ENCODE measurements at places on chromosomes 5 and 9.

GRCh38 chr5:122907276-122907675 is 61.9 kb downstream of the SNX24 start:
- DNase-seq: no peak

- DNase-seq: no peak
Observed at GRCh38 chr5:110177729-110178128, 488.0 kb downstream of the MAN2A1 start.

GRCh38 chr9:77926371-77926878 is 105.2 kb downstream of the GNAQ start:
- no peak for DNase-seq

DNA sequence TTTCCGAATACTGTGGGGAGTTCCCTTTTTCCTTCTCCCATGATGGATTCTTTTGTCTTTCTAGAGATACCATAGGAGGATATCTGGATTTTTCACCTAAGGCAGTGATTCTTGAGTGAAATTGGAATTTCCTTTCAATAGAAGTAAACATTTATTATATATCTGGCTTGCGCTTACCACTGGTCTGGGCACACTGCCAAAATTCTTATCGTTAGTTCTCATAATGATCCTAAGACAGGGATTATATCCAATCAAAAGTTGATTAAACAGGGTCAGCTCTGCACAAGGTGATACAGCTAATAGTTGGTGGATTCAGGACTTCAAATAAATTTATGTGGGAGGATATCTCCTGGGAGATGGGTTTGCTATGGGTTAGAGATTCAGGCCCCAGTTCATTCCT is 9.6 kb downstream of the TLE4 start:
- no peak for DNase-seq

GRCh38 chr5:34832568-34832967 is 6.4 kb upstream of the TTC23L start:
- no peak for DNase-seq

- DNase-seq: no peak
Observed at GRCh38 chr5:83179966-83180365, 102.6 kb downstream of the XRCC4 start.

- no peak for DNase-seq
Observed at GRCh38 chr9:129995409-129996160, 47.4 kb downstream of the FNBP1 start.

- no peak for DNase-seq
Observed at GRCh38 chr9:93958819-93959682, 3.9 kb upstream of the BARX1 start.

GRCh38 chr5:157115012-157115411 is 6.2 kb upstream of the HAVCR2 start:
- DNase-seq: no peak

GRCh38 chr9:95584176-95584575 is 67.4 kb upstream of the PTCH1 start:
- DNase-seq: no peak

DNA sequence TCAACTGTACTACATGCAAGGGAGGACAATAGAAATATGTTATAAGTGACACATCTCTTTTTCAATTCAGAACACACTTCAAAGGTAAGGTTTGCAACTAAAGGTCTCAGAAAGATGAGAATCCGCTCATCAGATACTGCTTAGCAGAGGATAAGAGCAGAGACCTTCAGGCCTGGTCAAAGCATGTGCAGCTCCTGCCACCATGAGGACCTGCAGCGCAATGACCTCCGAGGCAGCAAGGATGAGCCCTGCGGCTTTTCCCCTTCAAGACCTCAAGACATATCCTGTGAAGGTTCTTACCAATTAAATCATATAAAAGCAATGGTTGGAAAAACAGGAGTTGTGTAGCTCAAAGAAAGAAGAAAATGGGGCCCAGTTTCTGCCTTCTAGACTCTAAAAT is 135.8 kb downstream of the TRIM36 start:
- no peak for DNase-seq

DNA sequence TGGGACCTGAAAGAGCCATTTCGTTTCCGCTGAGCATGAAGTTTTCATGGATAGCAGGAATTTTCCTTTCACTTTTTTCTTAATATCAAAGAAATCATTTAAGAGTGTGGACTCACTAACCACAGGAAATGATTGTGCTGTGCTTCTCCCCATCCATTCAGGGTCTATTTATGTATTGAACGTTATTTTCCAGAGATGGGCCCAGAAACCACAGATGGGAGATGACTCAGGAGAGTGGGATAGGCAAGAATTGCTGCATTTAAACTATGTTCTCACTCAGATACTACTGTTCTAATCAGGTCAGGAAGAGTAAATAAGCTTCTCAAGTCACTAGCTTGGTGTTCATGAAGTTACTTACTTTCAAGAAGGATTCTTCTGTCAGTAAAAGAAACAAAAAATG is 763.8 kb downstream of the DTWD2 start:
- DNase-seq: no peak

- DNase-seq: no peak
Observed at GRCh38 chr9:8115570-8115969, 316.0 kb upstream of the DMAC1 start.

- DNase-seq: no peak
Observed at GRCh38 chr9:97487861-97488260, 13.6 kb upstream of the TMOD1 start.

DNA sequence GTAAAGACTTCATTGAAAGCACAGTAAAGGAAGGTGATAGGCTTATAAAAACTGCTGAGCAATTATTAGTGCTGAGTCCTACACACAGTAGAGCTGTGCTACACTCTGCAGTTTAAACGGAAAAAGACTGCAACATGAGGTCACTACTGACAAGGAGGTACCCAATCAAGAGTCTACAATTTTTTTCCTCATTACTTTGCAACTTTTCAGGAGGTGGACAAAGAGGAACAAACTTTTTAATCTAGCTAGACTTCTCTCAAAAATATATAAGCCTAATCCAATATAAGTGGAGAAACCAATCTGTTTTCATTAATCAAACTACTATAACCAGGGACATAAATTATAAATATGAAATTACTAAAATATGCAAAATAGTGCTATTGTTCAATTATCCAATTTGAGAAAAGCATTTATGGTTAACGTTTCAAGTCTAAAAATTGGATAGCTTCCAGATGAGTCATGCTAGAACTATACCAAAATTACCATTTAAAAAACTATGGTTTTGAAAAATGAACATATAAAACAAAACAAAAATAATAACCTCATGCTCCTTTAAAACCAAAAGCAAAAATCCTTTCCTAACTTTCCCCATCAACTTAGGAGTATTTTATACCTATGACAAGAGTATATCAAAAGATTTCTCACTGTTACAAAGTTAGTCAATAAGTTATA is 37.7 kb downstream of the FAM13B start:
- no peak for DNase-seq

DNA sequence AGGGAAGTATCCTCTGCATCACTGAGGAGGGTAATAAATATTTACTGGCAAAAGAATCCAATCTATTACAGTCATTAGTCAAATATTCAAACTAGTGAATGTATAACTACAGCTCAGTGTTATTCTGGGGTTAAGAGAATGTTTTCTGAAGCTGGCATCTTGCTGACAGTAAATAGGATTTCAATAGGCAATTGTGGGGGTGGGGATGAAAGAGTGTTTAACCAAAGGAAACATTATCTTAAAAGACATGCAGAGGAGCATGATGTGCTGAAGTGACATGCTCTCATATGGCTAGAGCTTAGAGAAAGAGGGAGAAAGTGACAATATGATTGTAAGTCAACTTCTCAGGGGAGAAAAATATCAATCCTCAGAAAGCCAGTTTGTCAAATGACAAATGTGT is 618.4 kb upstream of the RIOK2 start:
- DNase-seq: no peak

GRCh38 chr9:130010151-130010988 is 32.6 kb downstream of the FNBP1 start:
- DNase-seq: no peak

GRCh38 chr5:107127878-107128277 is 542.9 kb downstream of the EFNA5 start:
- no peak for DNase-seq

- DNase-seq: no peak
Observed at GRCh38 chr9:68740561-68740960, 35.5 kb downstream of the PIP5K1B start.

- no peak for DNase-seq
Observed at GRCh38 chr5:90518661-90519060, 10.7 kb downstream of the LYSMD3 start.

GRCh38 chr9:76562511-76562911 is 103.5 kb downstream of the GCNT1 start:
- DNase-seq: no peak

GRCh38 chr9:19511694-19512093 is 102.9 kb downstream of the ACER2 start:
- DNase-seq: no peak

- DNase-seq: no peak
Observed at GRCh38 chr5:149401051-149401450, 22.0 kb upstream of the IL17B start.

- DNase-seq: no peak
Observed at GRCh38 chr5:132363431-132364112, 5.9 kb upstream of the SLC22A5 start.

- DNase-seq: no peak
Observed at GRCh38 chr5:42894057-42894456, 82.4 kb upstream of the SELENOP start.

- DNase-seq: no peak
Observed at GRCh38 chr9:77544546-77544945, 103.6 kb downstream of the GNA14 start.

DNA sequence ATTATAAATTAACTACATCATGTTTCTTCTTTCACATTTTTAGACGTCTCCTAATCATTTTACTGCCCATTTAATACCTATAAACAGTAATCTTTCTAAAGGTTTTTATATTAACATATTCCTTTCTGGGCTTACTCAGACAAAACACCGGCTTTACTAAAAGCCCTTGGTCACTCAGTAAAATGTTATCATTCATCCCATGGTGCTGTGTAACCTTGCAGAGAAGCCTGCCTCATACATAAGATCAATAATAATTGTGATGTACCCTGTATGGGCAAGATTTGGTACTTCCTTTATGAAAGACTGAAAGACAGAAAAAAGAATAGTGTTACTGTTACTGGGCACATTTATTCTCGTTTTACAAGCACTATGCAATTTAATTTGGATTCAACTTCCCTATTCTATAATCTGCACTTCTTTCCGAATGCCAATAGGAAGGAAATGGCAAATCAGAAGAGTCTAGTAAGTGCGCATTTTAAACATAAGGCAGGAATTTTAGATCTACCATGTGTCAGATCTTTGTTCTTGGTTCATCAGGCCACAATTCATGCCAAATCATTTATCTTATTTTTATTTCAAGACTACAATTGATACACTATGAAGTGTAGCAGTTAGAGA is 522.2 kb downstream of the CSNK1G3 start:
- DNase-seq: no peak
